ENCODE measurements at places on chromosomes 7 and 10.

GRCh38 chr10:103658049-103658577 is 164.6 kb downstream of the NEURL1 start:
- DNase-seq, result no peak

DNA sequence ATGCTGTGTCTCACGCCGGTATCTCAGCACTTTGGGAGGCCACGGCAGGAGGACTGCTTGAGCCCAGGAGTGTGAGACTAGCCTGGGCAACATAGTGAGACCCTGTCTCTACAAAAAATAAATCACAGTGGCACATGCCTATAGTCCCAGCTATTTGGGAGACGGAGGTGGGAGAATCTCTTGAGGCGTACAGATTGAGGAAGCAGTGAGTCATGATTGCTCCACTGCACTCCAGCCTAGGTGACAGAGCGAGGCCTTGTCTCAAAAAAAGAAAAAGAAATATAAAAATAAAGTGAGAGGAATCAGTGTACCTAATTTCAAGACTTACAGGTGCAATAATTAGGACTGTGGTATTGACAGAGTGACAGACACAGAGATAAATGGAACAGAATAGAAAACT is 23.9 kb downstream of the SLC25A40 start:
- no peak for DNase-seq

GRCh38 chr10:68792115-68792514 is 35.2 kb upstream of the STOX1 start:
- DNase-seq, result no peak

DNA sequence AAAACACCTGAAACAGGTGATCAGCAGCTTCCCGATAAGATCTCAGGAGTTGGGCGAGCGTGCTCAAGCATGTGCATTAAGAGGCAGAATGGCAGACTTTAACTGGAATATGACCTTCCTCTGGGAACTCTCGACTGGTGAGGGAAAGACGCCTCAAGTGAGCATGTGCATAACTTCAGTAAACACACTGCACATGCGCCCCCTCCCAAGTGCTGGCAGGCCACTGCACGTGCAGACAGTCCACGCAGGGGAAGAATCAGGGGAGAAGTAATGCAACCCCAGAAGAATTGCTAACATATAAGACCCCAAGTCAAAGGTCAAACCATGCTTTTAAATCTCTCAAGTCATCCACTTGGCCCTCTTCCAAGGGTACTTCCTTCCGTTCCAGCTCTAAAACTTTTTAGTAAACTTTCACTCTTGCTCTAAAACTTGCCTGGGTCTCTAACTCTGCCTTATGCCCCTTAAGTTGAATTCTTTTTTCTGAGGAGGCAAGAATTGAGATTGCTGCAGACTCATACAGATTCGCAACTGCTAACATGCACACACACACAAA is 541.0 kb downstream of the TNS3 start:
- DNase-seq, result no peak

- no peak for DNase-seq
Measured at GRCh38 chr7:72503644-72504043, 91.5 kb upstream of the CALN1 start.

- DNase-seq, result no peak
Measured at GRCh38 chr10:123284022-123284421, 129.8 kb downstream of the BUB3 start.

- no peak for DNase-seq
Measured at GRCh38 chr7:1220977-1221745, 11.5 kb upstream of the UNCX start.

DNA sequence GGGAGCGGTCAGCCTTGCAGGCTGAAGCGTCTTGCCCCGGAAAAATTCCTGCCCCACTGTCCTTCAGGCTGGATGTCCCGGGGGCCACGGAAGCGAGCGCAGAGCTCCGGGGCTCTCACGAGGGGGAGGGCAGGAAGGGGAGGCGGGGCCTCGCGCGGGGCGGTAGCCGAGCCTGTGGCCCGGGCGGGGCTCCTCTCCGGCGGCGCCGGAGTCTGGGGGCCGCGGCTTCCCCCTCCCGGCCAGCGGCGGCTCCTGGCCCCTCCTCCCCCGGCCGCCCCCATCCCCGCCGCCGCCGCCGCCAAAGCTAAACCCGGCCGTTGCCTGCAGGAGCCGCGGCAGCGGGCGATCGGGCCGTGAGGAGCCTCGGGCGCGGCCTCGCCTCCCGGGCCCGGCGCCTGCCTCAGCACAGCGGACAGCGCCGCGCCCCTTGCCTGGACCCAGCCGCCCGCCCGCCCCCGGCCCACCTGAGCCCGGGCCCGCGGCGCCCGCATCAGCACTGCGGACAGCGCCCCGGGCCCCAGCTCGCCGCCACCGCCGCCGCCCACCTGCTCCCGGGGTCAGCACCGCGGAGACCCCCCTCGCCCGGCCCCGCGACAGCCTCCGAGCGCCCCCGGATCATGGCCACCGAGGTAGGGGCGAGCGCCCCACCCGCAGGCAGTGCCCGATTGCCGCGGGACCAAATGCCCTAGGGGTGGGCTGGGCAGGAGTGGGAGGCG is at the start of gene GOLGA7B:
GOLGA7B (plus strand) TSS at position 157 of the 716 bp plus-strand sequence; CDS start at position 618, 461 bp downstream.
- no peak for DNase-seq

DNA sequence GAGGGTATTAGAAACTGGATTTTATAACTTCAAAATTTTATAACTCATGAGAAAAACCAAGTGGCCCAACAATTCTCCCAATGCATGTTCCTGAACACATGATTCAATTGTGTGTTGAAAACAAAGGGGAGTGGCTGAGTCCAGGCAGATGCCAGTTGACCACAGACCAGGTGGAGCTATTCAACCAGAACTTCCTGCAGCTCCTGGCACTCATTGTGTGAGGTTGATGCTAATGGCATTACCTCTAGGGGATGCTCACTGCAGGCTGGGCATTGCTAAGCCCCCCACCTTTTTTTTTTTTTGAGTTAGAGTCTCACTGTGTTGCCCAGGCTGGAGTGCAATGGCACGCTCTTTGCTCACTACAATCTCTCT is 20.3 kb downstream of the MYOF start:
- no peak for DNase-seq

DNA sequence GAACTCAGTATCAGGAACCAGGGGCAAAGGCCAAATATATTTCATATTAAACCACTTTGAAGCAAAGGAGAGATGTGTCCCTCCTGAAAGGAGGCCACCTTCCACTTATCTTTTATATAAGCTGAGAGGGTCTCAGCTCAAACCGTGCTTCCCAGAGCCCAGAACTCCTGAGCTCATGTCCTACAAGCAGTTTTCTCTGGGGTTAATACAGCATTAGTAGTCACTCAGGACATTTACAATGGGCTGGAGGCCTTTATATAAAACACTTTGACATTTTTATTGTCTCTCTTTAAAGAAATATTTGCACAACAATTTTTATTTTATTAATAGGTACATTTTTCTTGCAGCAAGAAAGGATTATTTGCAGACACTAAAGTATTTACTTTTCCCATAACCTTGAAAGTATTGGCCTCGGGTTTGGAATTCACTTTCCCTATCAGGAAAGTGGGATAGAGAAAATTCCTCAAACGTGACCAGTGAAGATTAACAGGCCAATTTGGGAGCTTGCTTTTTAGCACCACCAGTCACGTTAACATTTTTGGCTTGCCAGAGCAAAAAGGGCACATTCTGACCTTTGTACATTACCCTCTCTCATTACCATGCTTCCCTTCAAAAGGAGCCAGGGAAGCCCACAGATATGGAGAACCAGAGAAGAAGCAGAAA is 464.9 kb upstream of the NRP1 start:
- DNase-seq, result no peak

GRCh38 chr10:82084904-82085303 is 209.9 kb downstream of the NRG3 start:
- DNase-seq, result no peak

GRCh38 chr10:28396331-28396730 is 93.5 kb upstream of the MPP7 start:
- no peak for DNase-seq

DNA sequence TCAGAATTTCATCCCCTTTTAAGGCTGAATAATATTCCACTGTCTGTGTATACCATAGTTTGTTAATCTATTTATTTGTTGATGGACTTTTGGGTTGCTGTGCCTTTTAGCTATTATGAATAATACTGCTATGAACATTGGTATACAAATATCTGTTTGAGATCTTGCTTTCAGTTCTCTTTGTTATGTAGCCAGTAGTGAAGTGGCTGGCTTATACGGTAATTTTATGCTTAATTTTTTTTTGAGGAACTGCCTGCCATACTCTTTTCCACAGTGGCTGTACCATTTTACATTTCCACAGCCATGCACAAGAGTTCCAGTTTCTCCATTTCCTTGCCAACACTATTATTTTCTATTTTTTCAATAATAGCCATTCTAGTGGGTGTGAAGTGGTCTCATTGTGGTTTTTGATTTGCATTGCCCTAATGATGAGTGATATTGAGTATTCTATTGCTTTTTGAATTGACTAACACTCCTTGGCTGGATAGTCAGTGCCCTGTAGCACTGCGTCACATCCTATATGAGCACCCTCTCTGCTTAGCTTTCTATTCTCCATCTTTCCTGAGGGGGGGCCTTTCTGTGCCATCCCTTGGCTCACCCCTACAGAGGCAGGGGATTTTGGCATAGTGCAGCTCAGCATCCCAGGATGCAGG is 29.4 kb upstream of the RAPGEF5 start:
- no peak for DNase-seq

GRCh38 chr7:155337946-155338631 is 40.4 kb downstream of the INSIG1 start:
- DNase-seq, result no peak

DNA sequence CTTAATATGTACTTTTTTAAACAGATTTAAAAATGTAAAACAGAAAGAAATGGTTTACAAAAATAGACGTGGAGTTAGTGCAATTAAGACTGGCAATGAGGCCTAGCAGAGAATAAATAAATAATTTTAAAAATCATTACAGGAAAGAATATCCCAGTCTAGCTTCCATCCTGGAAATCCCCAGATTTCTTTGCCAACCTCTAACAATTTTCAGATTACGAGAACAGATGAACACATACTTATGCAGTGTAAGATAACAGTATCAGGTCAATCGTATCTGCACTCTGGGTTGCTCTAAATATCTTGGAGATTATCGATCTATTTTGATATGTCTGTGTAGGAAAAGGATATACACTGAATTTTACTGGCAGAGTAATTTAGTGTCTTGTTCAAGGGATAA is 210.5 kb downstream of the SEMA3A start:
- no peak for DNase-seq

- DNase-seq, result no peak
Measured at GRCh38 chr10:108850138-108850854, 1073.0 kb downstream of the XPNPEP1 start.

- DNase-seq, result no peak
Measured at GRCh38 chr7:39987641-39988347, 37.7 kb downstream of the CDK13 start.

DNA sequence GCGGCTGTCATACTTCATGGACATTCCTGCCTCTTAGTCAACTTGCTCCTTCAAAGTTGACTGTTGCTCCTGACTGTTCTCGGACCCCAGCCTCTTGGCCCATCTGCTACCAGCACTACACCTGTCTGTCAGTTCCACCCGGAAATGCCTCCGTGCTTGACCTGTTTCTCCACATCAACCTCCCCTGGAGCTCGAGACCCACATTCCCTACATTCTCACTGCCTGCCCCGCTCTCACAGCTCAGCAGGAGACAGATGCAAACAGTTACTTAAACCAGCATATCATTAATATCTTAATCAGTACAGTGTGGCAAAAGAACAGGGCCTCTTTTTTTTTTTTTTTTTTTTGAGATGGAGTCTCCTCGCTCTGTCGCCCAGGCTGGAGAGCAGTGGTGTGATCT is 174.3 kb downstream of the NRP1 start:
- no peak for DNase-seq

DNA sequence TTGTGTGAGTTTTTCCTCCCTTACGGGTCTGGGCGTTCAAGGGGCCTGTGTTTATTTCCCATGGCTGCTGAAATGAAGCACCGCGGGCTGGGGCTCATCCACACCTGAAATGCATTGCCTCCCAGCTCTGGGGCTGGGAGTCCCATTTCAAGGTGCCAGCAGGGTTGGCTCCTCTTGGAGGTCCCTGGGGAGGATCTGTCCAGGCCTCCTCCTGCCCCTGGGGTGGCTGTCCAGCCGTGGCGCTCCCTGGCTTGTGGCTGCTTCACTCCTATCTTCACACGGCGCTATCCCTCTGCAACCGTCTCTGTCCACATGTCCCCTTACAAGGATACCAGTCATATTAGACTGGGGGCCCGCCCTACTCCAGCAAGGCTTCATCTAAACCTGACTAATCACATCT is 41.1 kb upstream of the CNPY1 start:
- no peak for DNase-seq

DNA sequence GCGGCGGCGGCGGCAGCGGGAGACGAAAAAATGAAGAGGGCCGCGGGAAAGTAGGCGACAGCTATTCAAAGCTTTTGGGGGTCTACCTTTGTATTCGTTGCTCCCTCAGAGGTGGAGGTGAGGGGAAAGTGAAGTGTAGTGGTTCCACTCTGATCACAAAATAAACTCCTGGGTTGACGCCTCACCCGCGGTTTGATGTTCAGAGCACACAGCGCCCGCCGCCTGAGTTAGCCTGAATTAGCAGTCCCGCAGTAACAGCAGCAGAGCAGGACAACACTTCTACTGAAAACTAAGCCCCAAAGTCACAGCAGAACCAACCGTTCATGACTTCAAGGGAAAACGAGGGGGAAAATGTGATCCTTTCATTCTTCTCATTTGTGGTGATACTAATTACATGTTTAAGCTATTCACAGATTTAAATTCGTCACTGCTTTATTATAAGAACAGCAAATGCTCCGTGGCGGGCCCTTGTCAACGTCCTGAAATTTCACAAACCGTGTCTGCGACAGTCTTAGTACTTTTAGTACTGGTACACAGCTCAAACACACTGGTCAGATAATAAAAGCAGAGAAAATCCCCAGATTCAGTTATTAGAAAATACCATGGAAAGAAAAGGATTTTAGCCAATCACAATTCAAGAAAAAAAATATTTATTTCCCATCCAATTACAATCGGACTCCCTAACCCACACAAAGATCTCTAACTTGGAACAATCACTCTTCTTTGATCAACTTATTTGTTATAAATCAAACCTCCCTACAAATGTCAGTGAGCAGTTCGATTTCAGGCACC is 563 bp upstream of the JMJD1C start:
- DNase-seq, result no peak

- no peak for DNase-seq
Measured at GRCh38 chr10:46069771-46070463, 23.8 kb upstream of the MSMB start.

- DNase-seq, result no peak
Measured at GRCh38 chr7:47449810-47450590, 131.9 kb downstream of the TNS3 start.

GRCh38 chr7:94612661-94613060 is 43.3 kb downstream of the SGCE start:
- DNase-seq, result no peak

DNA sequence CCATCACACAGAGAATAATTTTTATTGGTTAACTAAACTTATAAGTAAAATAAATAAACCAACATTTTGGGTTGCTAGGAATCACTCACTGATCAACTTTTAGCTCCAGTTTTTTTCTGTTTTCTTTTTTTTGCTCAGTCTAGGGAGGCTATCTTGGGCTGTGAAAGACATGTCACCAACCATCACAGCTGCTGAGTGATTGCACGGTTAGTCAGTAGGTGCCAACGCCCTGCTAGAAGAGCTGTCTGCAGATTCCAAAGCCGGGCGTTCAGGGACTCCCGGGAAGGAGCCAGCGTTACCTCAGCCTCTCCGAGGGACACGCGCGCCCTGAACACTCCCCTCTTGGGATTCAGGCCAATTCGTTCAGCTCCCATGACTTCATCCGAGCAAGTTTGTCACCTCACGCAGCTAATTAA is 604 bp upstream of the STAM start:
- no peak for DNase-seq

GRCh38 chr7:111390000-111390399 is 172.3 kb downstream of the IMMP2L start:
- no peak for DNase-seq
